ENCODE measurements at places on chromosomes 1 and 21. TPM values are rescaled to one million over a fixed set of nuclear protein-coding genes. Genes with fewer than 3 reads are reported as not detected.

Gene VWA5B1
- not detected for total RNA-seq

Gene SPAG17
- total RNA-seq, result not detected

Gene RAD54L
- total RNA-seq, result 12.1 TPM

Gene CFAP74
- not detected for total RNA-seq

Gene TMPRSS2
- total RNA-seq, result not detected

Gene ANGPTL3
- not detected for total RNA-seq

Gene IFNLR1
- 1.2 TPM for total RNA-seq

Gene CTSS
- total RNA-seq, result 15.2 TPM

Gene SLAMF8
- 0.06 TPM for total RNA-seq

Gene RRP1
- total RNA-seq, result 35.2 TPM

Gene CD1B
- total RNA-seq, result not detected

Gene CHODL
- not detected for total RNA-seq

Gene ADAMTS4
- not detected for total RNA-seq

Gene FNDC5
- total RNA-seq, result 0.32 TPM

Gene C8B
- not detected for total RNA-seq

Measured in A549 treated with GW870086 at 1 μM for 4 hours (cell line).